ENCODE measurements at places on chromosomes 4 and X. TPM values are rescaled to one million over a fixed set of nuclear protein-coding genes. Genes with fewer than 3 reads are reported as not detected.

DNA sequence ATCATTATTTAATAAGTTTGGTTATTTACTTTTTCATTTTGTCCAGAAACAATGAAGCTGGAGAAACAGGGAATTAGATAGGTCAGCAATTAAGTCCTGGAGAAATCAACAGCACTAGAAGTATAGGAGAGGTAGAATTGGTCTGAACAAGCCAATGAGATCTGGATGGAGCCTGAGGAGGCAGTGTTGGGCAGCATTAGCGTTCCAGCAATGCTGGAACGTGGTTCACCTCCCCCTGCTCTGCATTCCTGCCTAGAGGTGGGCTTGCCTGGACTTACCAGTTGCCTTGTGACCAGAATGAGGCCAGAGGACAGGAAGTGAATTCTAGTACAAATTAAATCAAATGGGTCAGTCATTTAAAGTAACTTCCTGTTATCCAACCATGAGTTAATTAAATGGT lies 4.6 kb downstream of the RASSF6 start:
- no peak overlapping the region for H3K27ac ChIP-seq
- no peak overlapping the region for H3K4me3 ChIP-seq
- peaks cover 18% of the 10 kb centered on the region for H3K27me3 ChIP-seq
- no peaks in the 10 kb centered on the region for H3K36me3 ChIP-seq

DNA sequence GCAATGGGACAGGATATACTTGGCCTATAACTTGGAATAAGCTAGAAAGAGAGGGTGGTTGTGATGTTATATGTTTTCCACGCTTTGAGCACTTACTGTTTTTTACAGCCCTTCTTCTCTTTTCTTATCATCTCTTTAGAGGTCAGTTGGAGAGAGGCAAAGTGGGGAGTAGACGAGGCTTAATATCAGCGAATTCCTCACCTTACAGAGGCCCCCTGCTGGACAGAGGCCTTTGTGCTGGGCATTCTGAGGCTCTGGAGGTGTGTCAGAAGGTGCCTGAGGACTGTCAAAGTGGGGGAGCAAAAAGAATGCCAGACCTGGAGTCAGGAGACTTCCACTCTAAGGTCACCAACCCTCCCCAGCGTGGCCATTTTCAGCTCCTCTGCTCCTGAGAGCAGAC lies 42.5 kb downstream of the MAMLD1 start:
- peak; percentile 29 for DNase-seq
- H3K4me1 ChIP-seq = no peaks in the 10 kb centered on the region
- no peaks in the 10 kb centered on the region for H3K27me3 ChIP-seq
- H3K36me3 ChIP-seq = no peaks in the 10 kb centered on the region

DNA sequence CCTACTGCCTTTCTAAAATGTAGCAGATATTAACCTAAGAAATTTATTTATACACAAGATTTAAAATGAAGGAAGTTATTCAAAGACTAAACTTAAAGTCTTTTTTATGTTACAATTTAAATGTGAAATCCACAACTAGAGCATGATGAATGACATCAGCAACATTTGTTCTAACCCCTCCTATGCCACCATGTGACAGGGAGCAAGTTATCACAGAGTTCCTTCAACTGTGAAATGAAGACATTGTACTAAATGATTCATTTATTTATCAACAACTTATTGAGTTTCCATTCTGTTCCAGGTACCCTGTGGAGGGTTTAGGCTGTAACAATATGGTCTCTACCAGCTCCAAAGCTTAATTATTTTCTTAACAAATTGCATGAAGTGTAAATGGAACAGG lies 76.9 kb downstream of the SLC39A8 start:
- H3K27ac ChIP-seq = no peak overlapping the region
- no peaks in the 10 kb centered on the region for H3K27me3 ChIP-seq
- no peak overlapping the region for H3K4me3 ChIP-seq
- peaks cover 21% of the 10 kb centered on the region for H3K4me1 ChIP-seq

DNA sequence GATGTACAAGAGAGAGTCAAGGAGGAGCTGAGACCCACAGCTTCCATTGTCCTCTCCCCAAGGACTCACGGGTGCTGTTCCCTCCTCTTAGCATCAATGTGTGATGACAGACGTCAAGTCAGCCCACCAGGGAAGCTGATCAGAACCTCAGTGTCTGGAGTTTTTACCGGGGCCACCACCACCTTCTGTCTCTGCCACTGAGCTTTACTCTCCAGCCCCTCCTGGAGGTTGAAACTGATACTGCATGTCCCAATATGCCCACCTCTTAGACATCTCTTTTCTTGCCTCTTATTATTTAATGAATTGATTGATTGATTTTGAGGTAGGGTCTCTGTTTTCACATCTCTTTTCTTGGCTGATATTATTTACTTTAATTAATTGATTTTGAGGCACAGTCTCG lies 10.3 kb upstream of the AKAP17A start:
- H3K27me3 ChIP-seq = no peaks in the 10 kb centered on the region
- peak; percentile 75 for DNase-seq
- H3K36me3 ChIP-seq = 0 out of 2 replicates have a peak, but pooled peaks cover 3% of the 10 kb centered on the region

DNA sequence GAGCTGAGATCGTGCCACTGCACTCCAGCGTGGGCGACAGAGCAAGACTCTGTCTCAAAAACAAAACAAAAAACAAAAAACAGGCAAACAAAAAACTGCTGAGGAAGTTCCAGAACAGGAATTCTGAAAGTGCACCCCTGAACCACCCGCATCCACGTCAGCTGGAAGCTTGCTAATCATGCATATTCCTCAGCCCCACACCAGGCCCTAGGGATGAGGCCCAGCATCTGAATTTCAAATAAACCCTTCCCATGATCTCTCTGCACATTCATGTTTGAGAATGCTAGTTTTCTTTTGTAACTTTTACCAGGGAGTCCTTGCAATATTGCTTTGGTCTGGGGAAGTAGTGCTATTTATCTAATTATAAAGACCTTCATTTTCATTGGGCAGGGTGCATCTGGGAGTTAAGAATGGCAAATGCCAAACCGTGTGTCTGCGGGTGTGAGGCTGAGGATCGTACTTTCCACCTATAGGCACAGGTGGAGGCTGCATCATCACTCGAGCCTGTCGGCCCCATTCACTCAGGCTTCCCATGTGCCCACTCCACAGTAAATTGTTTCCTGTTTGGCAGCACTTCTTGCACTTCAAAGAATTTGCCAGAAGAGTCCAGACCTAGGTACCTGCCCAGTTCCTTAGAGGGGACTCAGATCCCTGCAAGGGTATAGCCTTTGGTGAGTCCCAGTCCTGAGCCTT lies 23.6 kb downstream of the CCKAR start:
- H3K4me1 ChIP-seq = peaks cover 12% of the 10 kb centered on the region
- no peak overlapping the region for H3K27ac ChIP-seq
- H3K4me3 ChIP-seq = no peak overlapping the region

DNA sequence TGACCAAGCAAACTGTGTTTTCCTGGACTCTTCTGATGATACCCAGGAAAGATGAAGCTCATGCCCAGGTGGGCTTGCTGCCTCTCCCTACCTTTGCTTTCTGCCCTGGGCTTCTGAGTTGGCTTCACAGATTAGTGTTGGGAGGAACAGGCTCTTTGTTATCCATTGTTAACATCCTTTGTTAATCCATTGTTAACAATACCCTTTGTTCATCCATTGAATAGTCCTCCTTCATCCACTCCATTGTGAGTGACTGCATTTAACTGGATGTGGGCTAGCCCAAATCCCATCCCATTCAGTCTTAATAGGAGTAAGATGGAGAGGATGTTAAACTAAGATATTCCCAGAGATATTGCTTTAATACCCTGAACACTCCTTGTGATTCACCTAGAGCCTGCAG lies 199.0 kb upstream of the LNX1 start:
- H3K4me1 ChIP-seq = peaks cover 13% of the 10 kb centered on the region
- no peaks in the 10 kb centered on the region for H3K27me3 ChIP-seq
- H3K27ac ChIP-seq = no peak overlapping the region
- H3K4me3 ChIP-seq = no peak overlapping the region

The CTSO gene
- total RNA-seq = 1.3 TPM

The CFAP47 gene
- total RNA-seq = 0.07 TPM

The TSPAN6 gene
- 50.5 TPM for total RNA-seq

The GPRASP1 gene
- total RNA-seq = 2.0 TPM

The RIPPLY1 gene
- not detected for total RNA-seq

The ASB12 gene
- total RNA-seq = 0.60 TPM

All from WTC11 (cell line).